ENCODE measurements at places on chromosomes 2 and 18.

DNA sequence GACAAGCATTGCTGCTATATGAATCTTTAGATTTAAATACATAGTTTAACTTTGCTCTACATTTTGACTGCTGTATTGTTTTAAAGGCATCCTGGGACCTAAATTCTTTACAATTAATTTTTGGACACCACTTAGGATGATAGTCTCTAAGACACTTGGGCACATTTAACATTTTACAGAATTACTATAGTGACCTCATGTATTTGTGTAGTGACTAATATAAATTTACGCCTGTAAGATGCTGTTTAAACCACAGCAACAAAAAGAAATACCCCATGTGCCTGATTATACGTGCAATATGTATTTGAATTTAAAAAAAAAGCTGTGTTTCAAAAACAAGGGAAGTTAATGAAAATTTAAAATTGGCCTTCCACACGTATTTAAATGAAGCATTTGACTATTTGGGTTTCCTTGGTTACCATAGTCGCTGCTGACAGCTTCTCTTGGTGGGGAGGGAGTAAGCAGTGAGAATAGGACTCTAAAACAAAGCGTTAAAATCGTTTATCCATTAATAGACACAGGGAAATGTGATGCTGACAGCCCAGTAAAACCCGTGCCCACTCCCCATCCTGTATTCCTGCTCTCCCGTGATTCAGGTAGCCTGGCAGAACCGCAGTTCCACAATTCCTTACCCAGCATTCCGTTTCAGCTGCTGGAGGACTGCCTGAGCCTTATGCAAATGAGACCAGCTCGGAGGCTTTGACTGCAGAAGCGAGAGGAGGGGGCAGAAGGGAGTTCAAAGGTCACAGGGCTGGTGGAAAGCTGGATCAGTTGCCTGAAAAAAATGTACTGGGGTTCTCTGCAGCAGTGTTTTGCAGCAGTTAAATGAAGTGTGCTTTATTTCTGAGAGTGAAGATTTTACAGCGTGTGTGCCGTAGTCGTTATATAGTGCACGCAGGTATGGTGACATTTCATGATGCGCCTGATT is 104.3 kb downstream of the CSRNP3 start:
- DNase-seq: peak; percentile 3

DNA sequence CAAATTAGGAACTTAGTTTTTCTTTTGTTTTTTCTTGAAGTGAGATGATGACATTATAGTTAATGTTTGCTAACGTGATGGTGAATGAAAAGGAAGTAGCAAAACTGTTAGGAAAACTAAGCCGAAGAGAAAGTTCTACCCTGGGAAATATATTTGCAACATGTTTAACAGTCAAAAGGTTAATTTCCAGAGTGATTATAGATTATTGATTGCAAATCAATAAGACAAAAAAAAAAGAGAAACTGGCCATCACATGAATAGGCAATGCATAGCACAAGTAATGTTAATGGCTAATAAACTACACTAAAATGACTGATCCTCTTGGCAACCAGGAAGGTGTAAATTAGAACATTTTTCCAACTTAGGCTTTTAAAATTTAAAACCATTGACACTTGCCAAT is 26.0 kb upstream of the AMMECR1L start:
- no peak for DNase-seq

- no peak for DNase-seq
Observed at GRCh38 chr18:79403723-79404566, 8.2 kb downstream of the NFATC1 start.

GRCh38 chr2:58304843-58305242 is 63.7 kb upstream of the FANCL start:
- no peak for DNase-seq

DNA sequence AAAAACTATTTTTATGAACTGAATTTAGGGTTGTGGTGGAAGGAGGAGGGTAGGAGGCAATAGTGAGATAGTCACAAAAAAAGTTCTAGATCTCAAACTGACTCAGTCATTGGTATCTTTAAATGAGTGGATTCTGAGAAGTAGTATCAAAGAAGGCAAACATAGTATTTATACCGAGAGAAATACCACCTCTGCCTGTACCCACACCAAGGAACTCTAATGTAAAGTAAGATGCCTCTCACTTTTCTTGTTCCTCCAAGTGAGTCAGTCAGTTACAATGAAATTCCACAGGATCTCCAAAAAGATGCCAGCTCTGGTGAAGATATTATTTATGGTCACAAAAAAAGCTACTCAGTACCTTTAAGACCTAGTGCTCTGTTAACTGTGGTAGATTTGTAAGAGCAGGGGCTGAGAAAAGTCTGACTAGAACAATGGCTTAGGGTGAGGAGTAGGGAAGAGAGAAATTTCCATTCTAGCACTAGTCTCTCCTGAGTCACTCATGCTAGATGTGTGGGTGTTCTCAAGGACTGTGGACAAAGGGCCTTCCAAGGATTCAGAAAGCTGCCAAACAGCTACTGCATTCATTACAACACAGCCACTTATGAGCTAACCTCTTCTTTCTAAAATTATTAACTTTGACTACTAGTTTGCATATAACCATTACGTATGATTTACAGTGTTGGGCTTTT is 36.3 kb downstream of the YWHAQ start:
- DNase-seq: no peak

Measured in NB4 (cell line).